ENCODE measurements at places on chromosomes 7 and 10.

GRCh38 chr10:116545756-116546155, at the start of gene PNLIP:
Gene PNLIP (plus strand): TSS chr10:116545931. CDS start chr10:116546093, 162 bp downstream.
- no peak for DNase-seq

DNA sequence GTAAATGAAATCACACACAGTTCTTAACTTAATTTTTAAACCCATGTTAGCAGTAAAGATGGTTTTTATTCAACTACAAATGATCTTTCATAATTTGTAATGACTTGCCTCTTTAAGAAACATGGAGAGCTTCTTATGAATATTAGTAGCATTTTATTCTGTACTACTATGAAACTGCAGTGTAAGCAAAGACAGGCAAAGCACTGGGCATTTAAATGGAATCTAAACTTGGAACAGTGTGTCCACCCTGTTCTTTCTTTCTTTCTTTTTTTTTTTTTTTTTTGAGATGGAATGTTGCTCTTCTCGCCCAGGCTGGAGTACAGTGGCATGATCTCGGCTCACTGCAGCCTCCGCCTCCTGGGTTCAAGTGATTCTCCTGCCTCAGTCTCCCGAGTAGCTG, 740.4 kb upstream of the IGFBP3 start:
- DNase-seq, result no peak

GRCh38 chr7:114081606-114082425, 163.0 kb upstream of the PPP1R3A start:
- DNase-seq, result peak; percentile 35

GRCh38 chr10:95253007-95253406, 37.8 kb downstream of the PDLIM1 start:
- DNase-seq, result no peak

- no peak for DNase-seq
These were observed 8.1 kb downstream of the AOC1 start for GRCh38 chr7:150860291-150860977.

- DNase-seq, result no peak
These were observed 22.0 kb downstream of the CYTH3 start for GRCh38 chr7:6250364-6250833.

GRCh38 chr7:116210345-116211005, at the start of gene TES:
Gene TES (plus strand): TSS chr7:116210539. CDS start chr7:116210708, 169 bp downstream.
- peak; percentile 72 for DNase-seq

DNA sequence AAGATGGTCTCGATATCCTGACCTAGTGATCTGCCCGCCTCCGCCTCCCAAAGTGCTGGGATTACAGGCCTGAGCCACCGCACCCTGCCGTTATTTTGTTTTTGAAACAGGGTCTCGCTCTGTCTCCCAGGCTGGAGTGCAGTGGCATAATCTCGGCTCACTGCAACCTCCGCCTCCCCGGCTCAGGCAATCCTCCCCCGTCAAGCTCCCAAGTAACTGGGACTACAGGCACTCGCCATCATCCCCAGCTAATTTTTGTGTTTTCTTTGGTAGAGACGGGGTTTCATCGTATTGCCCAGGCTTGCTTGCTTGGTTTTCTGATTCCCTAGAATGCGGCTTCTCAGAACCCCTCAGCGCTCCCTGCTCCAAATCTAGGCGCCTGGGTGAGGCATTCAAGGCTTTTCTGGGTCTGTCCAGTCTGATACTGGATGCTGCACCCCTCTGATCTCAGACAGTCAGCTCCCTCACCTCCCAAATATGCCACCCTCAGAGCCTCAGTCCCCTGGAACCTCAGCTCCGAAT, 1.3 kb downstream of the TFR2 start:
- DNase-seq, result no peak

- peak; percentile 47 for DNase-seq
These were observed 31.1 kb downstream of the LMTK2 start for GRCh38 chr7:98137826-98138151.

DNA sequence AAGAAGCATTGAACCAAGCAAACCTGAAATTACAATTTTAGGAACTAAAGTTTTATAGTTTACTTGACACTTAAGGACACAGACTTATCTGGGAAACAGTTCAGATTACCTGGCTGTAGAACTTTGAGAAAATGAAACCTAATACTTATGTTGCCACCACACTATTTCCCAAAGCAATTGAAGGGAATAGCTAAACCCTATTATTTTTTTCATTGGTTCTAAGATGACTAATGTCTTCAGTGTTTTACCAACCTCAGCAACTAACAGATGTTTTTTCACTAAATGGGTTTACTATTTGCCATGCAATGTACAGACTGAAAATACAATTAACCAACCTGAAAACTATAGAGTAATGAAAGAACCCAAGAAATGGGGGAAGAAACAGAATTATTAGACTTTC, 689.6 kb downstream of the SORCS1 start:
- DNase-seq, result no peak

DNA sequence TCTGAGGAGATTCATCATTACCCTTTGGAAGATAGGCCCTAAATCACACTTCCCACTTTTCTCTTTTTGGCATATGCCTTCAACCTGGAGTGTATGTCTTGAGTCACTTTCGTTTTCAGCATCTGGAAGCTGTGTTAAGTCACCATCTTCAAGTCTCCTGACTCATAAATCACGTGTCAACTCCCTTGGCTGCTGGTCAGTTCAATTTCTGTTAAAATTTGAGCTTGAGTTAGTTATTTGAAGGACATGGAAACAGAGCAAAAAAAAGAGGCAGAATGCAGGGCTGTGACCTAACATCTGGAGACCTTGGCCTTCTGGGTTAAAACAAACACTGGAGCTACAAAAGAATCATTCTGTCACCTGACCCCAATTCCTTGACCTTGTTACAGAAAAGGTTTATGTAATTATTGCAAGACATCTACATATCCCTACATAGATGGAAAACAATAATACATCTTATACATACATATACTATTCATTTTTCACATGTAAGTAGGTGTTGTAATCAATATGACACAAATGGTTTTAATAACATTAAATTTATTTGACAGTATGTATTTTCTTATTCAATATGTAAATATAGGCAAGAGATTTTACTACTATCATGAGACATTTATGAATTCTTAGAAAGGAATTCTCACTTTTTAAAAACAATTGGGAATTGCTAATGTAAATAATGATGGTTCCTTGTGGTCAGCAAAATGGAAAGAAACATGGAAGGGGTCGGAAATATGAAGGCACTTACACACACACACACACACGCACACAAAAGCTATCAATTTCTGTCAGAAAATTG, 169.7 kb upstream of the PHYHIPL start:
- no peak for DNase-seq

DNA sequence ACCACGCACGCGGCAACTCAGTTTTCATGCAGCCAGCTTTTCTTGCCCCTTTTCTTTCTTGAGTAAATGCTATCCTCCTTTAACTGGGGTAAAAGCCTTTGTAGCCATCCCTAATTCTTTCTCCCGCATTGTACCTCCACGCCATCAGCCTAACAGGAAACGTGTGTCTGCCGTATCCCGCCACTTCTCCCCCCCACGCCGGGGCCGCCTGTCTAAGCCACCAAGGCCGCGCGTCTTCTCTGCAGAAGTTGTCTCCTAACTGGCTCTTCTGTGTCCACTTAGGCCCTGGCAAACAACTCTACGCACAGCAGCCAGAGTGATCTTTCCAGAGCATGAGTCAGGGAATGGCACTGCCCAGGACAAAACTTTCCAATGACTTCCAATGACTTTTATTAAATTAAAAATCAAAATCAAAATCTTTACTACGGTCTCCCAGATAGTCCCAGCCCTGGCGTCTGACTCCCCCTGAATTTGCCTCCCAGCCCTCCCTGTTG, 74.6 kb downstream of the XRCC2 start:
- no peak for DNase-seq

DNA sequence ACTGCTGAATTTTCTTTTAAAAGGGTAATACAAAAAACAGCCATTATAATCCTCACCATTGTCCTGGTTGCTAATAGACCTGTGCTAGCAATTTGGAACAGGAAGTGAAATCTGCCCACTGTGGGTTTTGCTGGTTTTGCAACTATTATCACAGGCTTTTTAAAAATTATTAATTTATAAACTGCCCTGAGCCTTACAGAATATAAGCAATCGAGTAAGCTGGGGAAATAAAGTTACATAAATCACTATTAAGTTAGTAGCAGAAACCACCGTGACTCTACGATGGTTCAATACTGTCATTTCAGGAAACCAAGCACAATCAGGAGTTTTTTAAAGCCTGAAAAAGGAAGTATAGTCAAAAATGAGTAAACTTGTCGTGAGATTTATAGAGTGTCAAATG, 62.3 kb downstream of the TMEM26 start:
- DNase-seq, result no peak

GRCh38 chr10:86064219-86064618, 302.4 kb downstream of the GRID1 start:
- DNase-seq, result no peak

DNA sequence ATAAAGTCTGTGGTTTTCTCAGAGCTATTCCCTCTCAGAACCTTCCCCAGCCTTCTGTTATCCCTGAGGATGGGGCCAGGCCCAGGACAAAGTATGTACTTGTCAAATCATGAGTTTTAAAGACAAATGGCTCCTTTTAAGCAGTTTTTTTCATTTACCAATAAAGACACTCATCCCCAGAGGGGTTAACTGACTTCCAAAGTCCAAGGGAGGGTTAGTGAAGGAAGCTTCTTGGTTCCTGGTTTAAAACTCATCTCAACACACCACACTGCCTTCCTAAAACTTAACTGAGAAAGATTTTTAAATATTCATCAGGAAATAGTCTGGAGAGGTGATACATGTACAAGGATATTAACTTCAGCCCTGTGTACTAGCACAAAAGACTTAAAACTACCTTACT, 15.9 kb downstream of the NMT2 start:
- DNase-seq, result no peak

DNA sequence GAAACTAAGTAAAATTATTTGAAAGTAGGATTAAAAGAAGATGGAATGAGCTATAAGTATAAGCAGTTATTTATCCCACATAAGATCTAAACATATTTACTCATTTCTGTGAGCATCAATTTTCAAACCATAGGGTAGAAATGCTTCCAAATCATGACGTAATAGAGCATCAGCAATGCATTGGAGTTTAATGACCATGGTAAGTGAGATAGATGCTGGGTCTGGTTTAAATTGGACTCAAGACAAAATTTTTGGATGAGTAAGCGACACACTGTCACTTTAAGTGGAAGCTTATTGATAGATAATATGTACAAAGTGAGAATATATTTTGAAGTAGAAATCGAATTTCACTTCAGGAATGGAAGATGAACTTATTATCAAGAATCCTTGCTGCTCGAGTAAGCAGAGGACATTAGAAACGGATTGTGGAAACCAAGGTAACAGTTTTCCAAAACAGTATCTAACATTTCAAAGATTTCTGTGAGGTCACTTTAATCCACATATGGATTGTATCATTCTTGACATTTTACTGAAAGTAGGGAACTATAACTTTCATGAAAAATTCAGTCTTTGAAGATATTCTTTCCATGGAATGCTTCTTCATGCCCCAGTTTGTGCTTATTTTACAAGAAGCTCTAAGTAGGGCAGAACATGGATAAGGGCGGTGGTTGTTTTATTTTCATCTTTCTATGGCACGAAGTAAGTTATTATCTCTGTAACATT, 85.8 kb downstream of the AGMO start:
- no peak for DNase-seq

- no peak for DNase-seq
These were observed 22.6 kb downstream of the SGPL1 start for GRCh38 chr10:70838270-70838805.

DNA sequence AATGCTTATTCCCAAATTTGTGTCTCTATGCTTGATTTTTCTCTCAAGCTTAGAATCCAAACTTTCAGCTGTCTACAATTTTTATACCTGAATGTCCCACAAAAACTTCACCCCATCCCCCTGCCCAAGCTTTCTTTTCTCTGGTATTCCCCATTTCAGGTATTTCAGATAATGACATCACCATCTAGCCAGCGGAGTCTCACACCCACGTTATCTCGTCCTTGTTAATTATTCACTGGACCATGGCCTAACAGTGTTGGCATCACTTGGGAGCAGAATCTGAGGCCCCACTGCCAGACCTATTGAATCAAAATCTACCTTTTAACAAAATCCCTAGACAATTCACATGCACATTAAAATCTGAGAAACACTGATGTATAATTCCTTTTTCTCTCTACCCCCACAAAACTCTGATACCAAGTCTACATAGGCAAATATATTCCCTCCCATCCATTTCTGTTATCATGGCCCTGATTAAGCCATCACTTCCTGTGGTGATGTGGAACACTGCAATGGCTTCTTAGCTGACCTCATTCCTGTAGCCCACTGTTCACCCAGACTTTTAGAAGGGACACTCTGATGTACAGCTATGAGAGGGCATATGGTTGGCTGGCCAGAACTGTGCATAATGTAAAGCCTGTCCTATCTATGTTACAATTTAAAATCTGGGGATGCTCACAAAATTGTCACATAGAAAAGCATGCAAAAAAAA, 31.4 kb downstream of the ZNF438 start:
- no peak for DNase-seq

DNA sequence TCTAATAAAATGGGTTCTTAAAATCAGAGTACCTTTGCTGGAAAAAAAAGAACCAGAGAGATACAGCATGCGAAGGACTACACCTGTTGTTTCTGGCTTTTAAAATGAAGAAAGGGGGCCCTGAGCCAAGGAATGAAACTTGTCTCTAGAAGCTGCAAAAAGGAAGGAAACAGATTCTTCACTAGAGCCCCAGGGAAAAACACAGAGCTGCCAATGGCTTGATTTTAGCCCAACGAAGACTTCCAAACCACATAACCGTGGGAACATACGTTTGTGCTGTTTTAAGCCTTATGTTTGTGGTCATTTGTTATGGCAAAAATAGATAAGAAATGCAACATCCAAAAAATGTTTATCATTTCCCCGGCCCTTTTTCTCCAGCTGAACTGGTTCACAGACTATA, 780.0 kb downstream of the SORCS1 start:
- no peak for DNase-seq

DNA sequence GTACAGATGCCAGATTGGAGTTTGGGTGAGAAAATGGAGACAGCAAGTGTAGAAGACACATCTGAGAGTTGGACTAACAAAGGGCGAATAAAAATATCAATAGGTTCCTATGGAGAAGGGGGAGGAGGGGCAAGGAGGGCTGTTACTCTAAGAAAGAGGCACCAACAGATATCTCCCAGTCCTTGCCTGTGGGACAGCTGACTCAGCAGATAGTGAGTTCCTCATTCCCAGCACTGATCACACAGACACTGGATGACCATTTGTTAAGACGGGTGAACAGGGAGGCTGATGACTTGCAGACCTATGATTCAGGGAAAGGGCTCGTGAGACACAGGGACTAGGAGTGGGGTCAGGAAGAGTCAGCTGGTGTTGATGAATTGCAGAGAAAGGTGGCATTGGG, 5.7 kb upstream of the PRR15 start:
- no peak for DNase-seq

GRCh38 chr7:105913947-105914346, 37.5 kb upstream of the ATXN7L1 start:
- DNase-seq, result no peak
